ENCODE measurements at places on chromosomes 2 and 18.

- no peak for DNase-seq
These were observed 2.1 kb downstream of the KIDINS220 start for GRCh38 chr2:8835279-8835678.

DNA sequence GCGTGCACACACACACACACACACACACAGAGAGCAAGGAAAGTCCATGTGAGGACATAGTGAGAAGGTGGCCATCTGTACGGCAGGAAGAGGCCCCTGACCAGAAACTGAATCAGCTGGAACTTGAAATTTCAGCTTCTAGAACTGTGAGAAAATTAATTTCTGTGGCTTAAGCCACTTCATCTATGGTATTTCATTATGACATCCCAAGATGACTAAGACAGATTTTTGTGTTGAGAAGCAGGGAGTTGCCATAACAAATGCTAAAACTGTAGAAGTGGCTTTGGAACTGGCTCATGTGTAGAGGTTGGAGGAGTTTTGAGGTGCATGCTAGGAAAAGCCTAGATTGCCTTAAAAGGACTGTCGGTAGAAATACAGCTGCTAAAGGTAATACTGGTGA, 63.4 kb upstream of the ZBTB7C start:
- DNase-seq = no peak

- no peak for DNase-seq
These were observed 651 bp upstream of the TXNL1 start for GRCh38 chr18:56639104-56639381.

DNA sequence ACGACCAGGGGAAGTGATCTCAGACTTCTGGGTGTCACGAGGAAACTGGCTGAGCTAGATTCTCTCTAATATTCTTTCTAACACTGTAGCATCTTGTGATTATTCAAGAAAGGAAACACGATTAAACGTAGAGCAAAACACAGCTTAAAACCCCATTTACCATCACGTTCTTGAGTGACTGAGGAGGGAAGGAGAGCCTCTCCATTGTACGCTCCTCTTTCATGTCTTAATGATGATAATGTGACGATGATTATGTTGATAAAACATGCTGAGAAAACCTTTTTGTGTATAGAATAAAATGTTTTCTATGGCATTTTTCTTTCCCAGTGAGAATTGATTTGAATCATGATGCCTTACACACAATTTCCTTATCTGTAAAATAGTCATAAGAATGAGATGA, 705.6 kb upstream of the ID2 start:
- no peak for DNase-seq

DNA sequence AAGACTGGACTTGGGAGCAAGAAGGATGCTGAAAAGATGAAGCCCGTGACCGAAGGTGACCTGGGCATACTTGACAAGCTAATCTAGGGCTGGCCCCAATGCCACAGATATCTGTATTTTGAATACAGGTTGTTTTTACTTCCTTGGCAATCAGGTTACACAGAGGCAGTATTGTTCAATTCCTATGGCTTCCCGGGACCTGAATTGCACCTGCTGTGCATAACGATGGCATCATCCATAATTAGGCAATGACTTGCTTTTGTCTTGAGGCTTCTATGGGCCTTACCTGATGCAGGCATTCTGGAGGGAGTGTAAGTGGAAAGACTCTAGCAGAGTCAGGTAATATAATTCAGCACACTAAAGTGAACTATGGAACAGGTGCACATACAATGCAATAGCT, 60.6 kb upstream of the CUL3 start:
- DNase-seq = no peak

GRCh38 chr2:135740206-135740605, 1.4 kb upstream of the UBXN4 start:
- no peak for DNase-seq

GRCh38 chr18:28412521-28412920, 235.6 kb upstream of the CDH2 start:
- DNase-seq = no peak
